ENCODE measurements at places on chromosomes 7 and 10.

- no peak for DNase-seq
Measured at GRCh38 chr7:41045556-41046123, 657.2 kb downstream of the INHBA start.

GRCh38 chr10:54905578-54906192 lies 104.7 kb upstream of the PCDH15 start:
- no peak for DNase-seq

DNA sequence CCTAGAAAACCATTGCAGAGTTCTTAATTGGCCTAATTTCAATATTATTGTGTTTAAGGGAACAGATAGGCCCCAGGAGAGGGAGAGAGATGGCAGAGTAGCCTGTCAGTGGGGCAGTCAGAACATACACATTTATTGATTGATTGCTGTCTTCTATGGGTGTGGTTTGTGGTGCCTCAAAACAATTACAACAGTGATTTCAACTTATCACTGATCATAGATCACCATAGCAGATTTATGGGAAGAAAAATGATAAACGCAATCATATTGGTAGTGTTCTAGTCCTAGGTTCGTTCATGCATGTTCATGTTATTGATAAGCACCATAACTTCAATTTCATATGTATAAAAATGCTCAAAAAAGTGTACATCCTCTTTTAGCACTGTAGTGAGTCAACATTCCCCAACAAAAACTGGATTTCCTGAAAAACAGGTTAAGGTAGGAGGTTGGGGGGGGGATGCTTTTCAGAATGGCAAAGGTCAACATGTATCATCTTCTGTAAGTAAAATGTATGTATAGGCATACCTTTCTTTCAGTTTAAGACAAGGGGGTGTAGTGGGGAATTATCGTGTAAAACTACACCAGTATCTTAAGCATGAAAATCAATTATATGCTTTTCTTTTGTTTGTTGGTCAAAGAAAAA lies 1.1 kb upstream of the TNKS2 start:
- no peak for DNase-seq

DNA sequence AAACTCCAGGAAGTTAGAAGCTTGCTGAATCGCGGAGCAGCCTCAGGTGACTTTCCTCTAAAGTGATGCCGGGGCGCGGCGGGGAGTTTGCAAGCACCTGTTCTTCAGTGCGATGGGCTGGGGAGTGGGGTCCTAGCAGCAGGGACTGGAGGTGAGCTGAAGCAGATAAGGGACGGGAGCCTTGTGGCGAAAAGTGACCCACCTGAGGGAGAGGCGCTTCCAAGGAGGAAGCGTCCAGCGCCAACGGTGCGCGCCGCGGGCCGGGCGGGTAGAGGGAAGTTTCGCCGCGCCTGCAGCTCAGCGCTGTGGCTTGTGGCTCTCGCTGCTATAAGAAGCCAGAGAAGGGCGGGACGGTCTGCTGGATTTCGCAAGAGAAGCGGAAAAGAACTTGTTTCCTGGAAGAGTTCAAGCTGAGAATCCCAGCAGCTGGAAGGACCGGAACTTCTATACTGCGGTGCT lies at the start of gene STEAP4:
Gene STEAP4 (minus strand): TSS at position 305 of the 459 bp plus-strand sequence. CDS start 22,625 bp downstream, outside the sequence.
- DNase-seq, result no peak

DNA sequence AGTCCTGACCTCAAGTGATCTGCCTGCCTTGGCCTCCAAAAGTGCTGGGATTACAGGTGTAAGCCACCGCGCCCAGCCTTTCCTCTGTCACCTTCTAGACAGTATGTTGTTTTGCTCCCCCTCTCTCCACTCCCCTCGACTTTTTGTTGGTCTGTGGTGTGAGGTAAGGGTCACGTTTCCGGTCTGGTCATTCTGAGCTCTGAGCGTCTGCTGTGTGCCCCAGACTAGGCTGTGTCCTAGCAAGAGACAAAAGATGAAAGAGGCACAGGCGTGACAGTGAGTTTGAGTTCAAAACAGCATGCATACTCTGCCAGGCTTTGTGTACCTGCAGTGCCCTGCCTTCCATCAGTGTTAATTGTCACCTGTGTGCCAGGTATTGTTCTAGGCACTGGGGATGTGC lies 87.4 kb upstream of the PPIF start:
- no peak for DNase-seq

GRCh38 chr10:132647424-132647823 lies 109.8 kb downstream of the INPP5A start:
- no peak for DNase-seq

- no peak for DNase-seq
Measured at GRCh38 chr7:119392-120163, 72.8 kb upstream of the FAM20C start.

GRCh38 chr10:129966370-129966888 lies 2.4 kb upstream of the EBF3 start:
- DNase-seq, result no peak

DNA sequence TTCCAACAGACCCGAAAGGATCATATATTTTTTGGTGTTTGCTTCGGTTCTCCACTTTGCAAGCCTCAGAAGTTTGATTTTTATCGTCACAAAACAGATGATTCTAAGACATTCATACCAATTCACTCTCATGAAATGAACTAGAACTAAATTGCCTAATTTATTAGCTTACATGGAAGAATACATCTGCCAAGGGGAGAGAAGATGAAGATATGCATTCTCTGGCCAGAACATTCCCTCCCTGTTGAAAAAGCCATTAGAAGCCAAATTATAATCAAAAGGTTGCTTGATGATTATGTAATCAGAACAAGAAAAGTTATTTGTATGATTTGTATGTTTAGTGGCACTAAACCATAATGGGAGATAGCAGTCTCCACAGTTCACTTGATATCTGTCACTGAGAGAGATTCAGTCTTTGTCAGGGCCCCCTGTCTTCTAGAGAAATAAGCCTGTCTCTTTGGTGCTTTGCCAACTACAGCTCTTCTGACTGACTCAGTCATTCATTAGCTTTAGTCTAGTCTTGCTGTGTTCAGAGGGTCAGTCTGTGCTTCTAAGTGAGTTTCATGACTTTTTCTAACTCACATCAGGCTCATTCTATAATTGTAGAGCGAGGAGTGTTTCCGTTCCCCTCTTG lies 95.3 kb upstream of the GNAI1 start:
- no peak for DNase-seq

- no peak for DNase-seq
Measured at GRCh38 chr10:75344170-75344569, 57.4 kb downstream of the ZNF503 start.

DNA sequence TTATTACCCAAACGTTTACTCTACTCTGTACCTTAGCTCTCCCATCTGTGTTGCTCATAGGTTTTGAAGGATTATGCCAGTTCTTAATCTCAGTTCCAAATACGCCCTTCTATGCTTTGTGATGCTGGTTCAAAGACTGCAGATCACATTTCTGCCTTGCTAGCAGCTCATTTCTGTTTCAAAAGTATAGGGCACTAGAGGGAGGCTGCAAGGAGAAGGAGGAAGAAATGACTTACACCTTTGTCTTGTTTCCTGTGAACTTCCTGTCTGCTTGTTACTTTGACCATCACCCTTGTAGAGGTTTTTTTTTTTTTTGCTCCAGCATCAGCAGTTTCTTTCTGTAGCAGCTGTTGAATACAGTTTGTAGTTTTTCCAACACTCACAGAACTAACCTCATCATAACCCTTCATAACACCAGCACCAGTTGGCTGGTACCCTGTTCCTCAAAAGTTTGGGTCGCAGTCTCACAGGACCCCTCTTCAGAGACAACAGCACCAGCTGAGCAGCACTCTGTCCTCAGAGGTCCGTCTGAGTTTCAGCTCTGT lies 16.5 kb downstream of the SLK start:
- DNase-seq, result no peak

GRCh38 chr10:35262436-35262835 lies 73.9 kb upstream of the CCNY start:
- no peak for DNase-seq

DNA sequence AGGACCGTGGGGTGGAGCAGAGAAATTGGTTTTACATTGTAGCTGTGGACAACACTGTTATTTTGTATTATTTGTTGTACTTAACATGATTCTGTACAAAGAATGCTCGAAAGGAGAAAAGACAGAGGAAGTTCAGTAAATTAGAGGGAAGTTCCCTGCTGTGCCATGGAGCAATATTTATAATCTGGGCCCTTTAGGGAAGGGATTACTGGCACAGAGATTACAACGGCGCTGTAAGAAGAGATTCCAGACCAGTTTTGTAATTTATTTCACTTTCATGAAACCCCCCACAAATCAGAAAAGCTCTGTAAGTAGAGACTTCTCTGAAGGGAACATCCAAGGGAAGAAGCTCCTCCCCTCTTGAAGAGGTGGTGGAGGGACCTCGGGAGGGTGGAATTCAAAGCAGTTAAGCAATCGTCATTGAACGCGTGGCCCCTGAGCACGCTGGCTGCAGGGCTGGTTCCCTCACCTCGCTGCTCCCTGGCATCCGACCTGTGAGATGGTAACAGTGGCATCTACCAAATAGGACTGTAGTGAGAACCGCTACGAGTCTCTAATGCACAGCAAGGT lies 113.5 kb downstream of the KLF6 start:
- DNase-seq, result no peak

- no peak for DNase-seq
Measured at GRCh38 chr7:31875424-31875823, 188.4 kb downstream of the PPP1R17 start.

DNA sequence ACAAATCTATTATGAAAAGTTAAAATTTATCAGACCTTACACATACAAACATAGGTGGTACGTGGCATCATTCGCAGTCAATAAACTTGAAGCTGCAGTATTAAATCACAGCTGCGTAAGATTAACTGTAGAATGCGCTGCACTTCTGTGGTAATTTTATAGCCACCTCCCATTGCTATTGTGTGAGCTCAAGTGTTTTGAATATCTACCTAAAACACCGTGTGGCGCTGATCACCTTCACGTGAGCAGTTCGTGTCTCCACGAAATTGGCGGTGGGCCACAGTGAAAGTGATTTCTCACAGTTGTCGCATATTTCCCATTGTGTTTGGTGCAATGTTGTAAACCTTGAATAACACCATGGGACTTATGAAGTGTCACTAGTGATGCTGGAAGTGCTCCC lies 102.8 kb downstream of the PLPP4 start:
- DNase-seq, result no peak

DNA sequence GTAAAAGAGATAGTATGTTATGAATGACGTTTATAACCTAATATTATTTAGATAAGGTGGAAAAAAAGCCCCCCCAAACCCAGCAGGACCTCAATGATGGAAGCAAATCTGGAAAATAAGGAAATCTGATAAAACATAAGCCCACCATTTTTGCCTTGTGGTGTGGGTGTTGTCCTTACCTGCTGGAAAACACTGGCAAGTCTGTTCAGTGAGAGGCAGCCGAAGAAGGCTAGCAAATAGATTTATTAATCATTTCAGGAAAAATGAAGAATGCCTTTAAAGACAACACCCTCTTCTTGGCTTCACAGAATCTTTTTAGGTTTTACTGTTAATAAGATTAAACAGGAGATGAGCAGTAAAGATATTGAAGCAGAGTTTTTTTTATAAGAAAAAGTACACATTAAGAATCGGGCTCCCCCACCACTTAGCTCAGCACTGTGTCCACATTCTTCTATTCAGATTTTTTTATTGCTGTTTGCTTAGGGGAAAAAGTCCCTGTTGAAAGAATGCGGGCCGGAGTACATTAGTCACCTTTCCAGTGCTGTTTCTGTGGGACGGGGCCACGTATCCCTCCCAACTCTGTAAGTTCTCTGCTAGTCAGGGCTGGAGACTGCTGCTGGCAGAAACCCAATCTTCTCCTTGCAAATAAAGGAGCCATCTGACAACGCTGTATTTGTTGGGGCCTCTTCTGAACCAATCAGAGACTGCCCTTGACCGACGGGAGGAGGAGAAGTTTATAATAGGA lies 104.1 kb downstream of the EVX1 start:
- DNase-seq, result no peak

GRCh38 chr7:4054158-4054557 lies 627.9 kb upstream of the FOXK1 start:
- no peak for DNase-seq

DNA sequence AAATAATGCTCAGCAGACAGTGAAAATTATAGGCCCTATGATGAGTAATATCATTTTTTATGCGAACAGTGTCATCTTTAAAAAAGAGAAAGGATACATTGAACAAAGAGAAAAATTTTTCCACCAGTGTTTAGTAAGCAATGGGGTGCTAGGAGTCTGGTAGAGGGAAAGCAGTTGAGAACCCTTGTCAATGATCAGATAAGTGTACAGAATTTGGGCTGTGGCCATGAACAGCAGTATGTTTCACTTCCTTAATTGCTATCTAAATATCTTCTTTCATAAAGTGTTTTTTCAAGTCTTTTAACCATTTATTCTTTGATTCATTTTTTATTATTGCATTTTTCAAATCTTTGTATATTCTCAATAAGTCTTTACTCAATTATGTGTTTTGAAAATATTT lies 750.7 kb upstream of the KCND2 start:
- DNase-seq, result no peak

- no peak for DNase-seq
Measured at GRCh38 chr7:156374335-156374734, 266.2 kb upstream of the RNF32 start.

DNA sequence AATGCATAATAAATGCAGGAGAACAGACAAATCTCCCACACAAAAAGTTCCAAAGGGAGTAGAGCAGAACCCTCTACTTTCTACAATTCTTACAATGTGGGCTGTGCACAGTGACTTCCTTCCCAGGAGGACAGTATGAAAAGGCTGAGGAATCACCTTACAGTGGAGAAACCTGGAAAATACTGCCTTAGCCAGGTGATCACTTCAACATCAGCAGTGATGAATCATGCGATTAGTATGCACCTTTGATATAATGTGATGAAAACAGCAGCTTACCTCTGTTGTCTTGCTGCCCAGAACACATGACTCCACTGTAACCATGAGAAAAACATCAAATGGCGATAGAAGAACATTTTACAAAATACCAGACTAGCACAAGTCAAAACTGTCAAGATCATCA lies 329.7 kb upstream of the POM121L12 start:
- no peak for DNase-seq

DNA sequence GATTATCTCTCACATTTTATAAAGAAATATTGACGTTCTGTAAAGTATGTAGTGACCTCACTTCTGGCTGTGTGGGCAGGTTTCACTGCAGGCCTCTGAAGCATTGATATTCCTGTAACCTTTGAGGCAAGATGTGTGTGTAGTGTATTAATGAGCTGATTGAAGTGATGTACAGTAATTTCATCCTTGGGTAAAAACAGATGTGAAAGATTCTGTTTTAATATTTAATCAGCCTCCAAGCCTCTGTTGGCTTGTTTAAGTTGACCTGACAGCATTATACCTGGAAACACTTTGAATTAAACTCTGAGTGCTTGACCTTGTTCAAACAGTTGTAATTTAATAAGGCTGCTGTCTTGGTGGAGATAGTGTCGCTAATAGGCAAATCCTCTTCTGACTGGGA lies 74.9 kb downstream of the KAT6B start:
- no peak for DNase-seq
